ENCODE measurements at places on chromosomes 2 and 18. TPM values are rescaled to one million over a fixed set of nuclear protein-coding genes. Genes with fewer than 3 reads are reported as not detected.

DNA sequence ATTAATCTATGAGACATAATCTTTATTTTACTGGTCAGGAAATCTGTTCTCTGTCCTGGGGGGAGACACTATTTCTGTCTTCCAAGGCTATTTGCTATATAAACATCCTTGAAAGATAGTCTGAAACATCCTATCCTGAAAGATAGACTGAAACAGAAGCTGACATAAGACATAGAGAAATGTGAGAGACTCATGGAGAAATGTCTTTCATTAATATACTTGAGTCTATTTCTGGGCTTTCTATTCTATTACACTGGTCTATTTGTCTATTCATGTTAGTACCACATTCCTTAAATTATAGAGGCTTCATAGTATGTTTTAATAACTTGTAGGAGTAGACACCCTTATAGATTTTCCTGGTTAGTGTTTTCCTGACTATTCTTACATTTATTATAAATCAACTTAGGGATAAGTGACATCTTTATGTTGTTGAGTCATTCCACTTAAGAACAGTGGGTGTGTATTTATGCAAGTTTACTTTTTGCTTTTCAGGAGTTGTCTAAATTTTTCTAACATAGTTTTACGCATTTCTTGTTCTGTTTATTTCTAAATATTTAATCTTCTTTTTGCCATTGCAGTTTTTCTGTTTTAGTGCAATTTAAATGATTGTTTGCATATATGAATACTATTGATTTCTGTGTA, 244.9 kb upstream of the ZSWIM2 start:
- no peak for ATAC-seq

DNA sequence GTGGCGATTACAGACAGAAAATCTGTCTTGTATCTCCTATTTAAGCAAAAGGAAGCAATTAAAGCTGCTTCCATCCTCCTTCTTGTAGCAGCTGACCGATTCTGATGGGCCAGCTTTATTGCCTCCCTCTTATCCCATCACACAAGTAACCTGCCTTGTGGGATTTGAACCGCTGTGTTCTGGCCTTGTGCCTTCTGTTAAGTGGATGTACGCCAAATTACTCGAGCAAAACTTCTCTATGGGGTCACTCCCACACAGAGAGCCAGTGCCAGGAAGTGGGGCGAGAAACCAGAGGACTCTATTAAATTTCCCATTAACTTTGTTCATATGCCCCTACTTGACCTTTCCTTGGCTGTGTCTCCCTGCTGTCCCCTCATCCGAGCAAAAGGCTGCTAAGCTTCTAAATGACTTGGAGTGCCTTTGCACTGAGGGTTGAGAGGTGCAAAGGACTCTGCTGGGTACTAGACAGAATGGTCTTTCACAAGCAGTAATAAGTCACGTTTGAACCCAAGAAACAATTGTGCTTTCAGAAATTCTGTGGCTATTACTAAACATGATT, 672.5 kb downstream of the MBD2 start:
- ATAC-seq = no peak

- ATAC-seq = peak; percentile 90
Measured at GRCh38 chr2:25228848-25229278, 60.5 kb upstream of the POMC start.

DNA sequence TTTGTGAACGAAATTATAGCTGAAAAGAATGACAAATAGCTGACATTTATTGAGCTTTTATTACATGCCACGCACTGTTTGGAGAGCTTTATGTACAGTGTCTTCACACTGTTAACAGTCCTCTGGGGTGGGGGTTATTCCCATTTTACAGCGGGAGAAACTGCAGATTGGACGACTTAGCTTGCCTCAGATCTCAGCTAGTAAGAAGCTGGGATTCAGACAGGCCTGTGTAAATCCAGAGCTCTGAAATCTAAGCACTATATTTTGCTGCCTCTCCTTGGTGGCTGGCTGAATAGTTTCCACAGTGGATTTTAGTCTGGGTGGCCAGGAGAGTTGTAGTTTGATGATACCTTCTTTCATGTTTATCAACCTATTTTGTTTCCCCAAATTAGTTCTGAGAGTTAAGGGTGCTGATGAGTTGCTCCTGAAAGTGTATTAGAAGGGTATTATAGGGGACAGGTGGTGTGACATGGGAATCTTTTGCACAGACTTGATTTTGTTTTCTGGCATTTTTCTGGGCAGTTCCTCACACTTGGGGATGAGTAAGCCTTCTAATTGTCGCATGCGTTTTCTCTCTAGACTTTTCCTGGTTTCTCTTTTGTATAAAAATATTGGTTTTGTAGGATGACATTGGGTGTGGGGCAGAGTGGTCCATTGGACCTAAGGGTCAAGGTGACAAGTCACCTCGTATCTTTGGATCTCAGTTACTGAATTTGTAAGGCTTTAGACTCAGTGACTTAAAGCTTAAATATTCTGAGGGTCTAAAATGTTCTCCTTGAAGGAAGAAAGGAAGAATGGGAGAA, 1.5 kb downstream of the ACSL3 start:
- ATAC-seq = no peak

GRCh38 chr18:72993250-72993649, 125.5 kb upstream of the NETO1 start:
- no peak for ATAC-seq

DNA sequence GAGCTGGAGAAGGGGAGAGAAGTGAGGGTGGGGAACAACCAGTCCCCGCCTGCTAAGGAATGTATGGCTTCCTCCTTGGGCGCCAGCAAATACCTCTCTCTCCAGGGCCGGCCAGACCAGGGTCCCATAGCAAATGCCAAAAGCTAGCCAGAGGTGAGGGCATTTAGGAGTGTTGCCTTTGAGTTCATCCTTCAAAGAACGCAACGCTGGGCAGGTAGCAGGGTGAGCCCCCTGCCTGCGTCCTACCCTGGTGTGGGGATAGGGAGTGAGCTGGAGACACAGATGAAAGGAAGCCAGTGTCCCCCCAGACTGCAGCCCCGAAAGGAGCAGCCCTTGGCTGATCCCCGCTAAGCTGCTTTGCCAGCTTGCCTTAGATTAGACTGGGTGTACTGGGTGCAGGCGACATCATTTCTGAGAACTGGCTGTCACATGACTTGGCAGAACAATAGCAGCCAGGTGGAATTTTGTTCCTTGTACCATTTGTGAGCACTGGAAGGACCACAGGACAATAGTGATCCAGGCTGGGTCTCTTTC, 40.4 kb downstream of the KLHL29 start:
- no peak for ATAC-seq

DNA sequence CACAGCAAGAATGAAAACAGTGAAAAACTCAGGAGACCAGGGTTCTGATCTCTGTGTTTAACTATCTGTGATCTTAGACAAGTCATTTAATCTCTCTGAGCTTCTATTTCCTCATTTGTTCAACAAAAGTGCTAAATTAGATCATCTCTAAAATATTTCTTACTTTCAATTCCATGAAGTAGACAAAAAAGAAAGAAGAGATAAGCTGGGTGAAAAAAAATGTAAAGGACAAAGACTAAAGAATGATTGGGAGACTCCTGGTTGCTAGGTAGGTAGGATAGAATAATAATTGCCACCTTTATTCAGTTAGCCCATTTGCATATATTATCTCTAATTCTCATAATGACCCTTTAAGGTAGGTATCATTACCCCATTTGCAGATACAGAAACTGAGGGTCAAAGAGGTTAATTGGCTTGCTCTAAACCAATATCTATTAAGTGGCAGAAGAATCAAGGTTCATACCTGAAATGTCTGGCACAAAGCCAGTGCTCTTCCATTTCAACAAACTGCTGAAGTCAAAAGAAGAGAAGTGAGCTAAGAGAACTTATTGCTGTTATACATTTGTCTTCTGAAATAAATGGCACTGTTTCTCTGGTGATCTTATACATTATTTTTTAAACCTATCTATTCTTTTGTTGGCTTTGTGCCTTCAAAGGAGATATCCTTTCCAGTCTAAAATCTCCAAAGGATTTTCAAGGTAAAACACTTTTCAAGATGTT, 141.7 kb downstream of the OTX1 start:
- ATAC-seq = no peak

- no peak for ATAC-seq
Measured at GRCh38 chr2:43513216-43513615, 82.6 kb downstream of the THADA start.

- no peak for ATAC-seq
Measured at GRCh38 chr2:199692489-199692888, 158.5 kb downstream of the FTCDNL1 start.

DNA sequence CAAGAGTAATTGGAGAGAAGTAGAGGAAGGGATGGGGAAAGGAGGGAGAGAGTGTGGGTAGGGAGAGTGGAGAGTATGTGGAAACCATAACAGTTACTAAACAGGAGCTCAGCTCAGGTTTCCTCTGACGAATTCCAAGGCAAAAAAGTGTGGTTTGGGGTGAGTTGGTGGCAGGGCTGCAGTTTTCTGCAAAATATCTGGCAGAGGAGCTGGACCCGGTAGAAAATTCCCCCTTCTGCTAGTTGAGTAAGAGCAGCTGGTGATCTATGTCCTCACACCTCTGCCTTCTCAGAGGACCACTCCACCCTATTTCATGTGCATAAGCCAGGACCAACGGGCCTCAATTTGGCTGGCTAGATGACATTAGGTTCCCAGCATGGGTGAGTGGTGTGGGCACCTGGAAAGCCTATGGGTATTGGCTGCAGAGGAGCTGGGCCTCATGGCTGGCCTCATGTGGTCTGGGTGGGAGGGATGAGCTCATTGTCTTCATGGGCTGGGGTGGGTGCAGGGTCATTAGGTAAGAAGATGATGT, 13.2 kb downstream of the NRP2 start:
- no peak for ATAC-seq

DNA sequence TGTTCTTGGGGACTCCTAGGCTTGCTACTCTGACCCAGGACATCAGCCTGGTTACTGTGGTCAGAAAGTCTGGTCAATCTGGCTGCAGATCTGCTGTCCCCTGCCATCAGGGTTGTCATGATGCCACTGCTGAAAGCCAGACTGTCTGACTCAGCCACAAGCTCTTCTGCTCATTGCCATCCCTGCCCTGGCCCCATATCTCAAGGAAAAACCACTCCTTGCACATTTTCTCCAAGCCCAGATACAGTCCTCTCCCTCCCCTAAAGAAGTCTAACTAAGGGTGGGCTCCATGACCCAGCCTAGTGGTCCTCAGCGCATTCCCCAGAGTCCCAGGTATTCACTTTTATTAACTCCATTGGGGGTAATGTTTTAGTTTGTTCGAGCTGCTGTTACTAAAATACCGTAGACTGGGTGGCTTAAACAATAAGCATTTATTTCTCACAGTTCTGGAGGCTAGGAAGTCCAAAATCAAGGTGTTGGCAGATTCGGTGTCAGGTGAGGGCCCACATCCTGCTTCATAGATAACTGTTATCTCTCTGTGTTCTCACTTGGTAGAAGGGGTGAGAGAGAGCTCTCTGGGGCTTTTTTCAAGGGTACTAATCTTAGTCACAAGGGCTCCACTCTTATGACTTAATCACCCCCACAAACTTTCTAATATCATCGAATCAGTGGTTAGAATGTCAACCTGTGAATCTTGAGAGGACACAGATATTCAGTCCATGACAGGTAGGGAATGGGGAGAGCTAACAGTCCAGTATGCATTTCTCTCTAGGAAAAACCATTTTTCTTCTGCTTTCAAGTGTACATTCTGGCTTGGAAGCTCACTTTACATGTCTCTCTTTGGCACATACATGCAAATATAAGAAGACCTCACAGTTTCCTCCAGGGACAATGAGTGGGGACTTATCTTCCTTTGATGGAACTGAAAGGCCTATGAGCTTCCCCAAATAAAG, 94.8 kb upstream of the CXCR4 start:
- no peak for ATAC-seq

DNA sequence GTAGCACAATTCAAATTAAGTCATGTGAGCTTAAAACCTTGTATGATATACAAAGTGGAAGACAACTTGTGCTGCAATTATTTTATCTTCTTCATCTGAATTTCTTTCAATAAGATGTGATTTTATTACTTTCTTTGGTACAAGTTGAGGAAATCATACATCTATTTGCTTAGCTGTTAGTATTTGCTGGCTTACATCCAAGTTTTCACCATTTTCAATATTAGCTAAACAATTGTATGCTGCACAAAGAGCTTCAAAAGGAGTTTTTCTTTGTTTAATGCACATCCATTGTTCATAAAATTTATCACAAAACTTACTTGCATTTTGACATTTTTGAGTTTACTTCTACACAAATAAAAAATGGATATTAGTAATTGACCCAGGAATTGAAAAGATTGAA, 40.9 kb downstream of the SCN9A start:
- no peak for ATAC-seq

DNA sequence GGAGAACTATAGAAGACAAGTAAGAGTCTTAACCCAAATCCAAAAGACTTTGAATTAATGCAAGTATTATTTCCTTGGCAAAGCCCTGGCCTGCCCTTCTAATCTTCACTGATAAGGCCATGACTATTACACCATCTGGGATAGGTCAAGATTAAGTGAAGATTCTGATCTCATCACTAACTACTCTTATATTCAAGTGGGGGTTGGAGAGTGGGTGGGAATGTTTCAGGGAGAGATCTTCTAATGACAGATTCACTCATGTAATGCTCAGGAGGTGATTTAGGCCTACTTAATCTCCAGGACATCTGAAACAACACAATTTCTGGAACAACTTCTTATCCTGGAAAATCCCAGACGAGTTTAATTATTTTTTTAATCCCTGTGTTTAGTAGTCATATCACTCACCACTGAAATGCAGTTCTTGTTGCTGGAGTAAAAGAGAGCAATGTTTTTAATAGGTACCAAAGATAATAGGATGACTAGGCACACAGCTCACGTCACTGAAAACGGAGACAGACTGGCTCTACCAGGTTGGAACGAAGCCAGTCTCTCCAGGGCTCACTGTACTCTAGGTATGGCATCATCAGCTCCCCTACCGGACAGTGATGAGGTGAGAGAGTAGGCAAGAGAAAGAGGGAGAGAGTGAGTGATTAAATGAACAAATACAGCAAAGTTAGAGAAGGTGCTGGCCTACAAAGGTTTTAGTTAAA, 133.1 kb downstream of the NCKAP5 start:
- ATAC-seq = no peak

DNA sequence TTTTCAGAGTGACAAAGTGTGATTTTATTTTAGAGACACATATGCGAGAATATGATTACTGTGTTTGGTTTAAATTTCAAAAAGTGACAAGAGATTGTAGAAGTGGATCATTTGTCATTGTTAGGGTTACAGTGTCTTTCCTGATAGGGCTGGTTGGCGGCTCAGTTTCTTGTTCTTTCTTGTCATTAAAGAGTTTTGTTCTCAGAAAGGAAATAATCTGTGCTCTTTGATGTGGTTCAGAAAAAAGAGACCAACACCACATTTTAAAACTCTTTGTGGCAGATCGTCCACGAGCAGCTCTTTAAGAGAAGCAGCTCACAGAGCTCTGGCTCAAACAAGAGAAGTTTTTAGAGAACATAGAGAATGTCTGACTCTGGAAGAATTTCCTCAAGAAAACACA, 45.6 kb upstream of the ZNF532 start:
- no peak for ATAC-seq

MRPL44 gene
- 20.3 TPM for total RNA-seq

ARHGEF4 gene
- total RNA-seq = 15.9 TPM

MERTK gene
- 21.7 TPM for total RNA-seq

HRH4 gene
- not detected for total RNA-seq
